Type B pancreatic cell (in vitro differentiated cells): ENCODE measurements at places on chromosomes 7 and 10. TPM values are rescaled to one million over a fixed set of nuclear protein-coding genes. Genes with fewer than 3 reads are reported as not detected.

GRCh38 chr10:114694062-114694461, 36.0 kb upstream of the ABLIM1 start:
- DNase-seq = no peak

DNA sequence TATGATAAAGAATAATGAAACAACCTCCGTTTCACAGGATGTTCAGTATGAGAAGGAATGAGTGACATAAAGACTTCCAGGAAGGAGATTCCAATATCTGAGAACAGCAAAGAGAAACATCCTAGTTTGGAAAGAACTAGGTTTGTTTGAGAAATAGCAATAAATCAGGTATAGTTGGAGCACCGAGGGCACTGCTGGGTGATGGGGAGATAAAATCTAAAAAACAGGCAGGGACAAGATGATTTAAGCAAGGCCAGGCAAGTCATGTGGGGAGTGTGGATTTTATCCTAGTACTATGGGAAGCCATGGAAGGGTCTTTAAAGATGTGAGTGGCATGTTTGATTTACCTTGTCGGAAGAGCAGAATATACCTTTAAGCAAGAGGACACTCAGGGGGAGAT, 169.7 kb downstream of the SPAG6 start:
- DNase-seq = no peak

- DNase-seq = no peak
These were observed 9.9 kb upstream of the NEUROG3 start for GRCh38 chr10:69583106-69583505.

The SPAG6 gene
- 1.9 and 6.6 TPM in 2 replicates for total RNA-seq

- DNase-seq = no peak
These were observed 45.6 kb upstream of the CFAP46 start for GRCh38 chr10:132987671-132988571.

DNA sequence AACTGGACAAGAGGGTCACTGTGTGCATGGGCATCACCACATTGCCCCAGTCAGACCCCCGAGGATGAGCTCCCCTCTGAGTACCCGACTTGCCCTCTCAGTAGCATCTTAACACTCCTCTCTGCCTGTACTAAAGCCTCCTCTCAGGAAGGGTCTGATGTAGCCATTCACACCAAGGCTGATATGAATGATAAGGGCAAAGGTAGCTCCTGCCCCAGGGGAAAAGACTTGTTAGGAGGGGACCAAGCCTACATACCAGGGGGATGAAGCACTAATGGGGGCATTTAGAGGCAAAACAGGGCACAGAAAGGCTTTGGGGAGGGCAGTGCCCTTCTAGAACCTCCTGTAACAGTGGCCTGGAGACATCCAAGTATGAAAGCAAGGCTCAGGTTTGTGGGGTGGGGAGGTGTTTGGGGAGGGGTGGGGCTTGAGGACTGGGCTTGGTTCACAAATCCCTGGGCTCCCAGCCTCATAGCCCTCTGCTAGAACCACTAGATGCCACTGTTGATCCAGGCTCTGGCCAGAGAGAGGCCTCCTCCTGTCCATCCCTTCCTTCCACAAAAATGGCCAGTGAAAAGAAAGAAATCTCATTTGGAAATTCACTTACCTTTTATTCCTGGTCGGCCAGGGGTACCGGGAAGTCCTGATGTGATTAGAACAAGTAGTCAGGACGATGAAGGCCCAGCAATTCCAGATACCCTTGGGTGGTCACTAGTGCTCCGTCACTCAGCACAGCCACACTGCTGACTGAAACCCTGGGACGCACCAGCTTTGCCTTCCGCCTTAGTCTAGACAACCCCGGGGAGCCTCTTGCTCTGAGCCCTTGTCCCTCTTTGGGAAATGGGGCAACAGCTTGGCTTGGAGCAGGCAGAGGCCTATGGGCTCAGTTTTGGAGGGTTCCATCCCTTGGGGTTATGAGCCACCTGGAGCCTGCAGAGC, 40.3 kb downstream of the COL17A1 start:
- DNase-seq = no peak

DNA sequence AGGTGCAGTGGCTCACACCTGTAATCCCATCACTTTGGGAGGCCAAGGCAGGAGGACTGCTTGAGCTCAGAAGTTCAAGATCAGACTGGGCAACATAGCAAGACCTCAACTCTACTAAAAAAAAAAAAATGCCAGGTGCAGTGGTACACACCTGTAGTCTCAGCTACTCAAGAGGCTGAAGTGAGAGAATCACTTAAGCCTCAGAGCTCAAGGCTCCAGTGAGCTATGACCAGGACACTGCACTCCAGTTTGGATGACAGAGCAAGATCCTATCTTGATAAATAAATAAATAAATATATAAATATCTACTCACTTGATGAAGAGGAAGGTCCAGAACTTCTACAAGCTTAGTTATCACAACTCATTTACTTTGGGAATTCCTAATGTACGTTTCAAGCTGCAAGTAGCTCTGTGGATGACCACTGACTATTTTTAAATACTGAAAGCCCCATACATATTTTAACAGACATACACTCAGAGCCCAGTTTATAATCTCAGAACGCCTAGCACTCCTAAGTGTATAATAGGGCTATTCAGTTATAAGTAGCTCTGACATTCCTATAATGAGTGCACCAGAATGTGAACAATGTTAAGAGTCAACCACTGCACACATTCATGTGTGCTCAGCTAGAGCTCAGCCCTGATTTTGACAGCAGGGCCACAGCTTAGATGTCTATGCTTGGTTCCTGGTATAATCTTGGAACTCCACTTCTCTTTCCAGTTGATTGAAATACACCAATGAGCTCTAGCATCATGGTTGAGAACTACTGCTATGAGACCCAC, 119.1 kb downstream of the CUBN start:
- DNase-seq = no peak

DNA sequence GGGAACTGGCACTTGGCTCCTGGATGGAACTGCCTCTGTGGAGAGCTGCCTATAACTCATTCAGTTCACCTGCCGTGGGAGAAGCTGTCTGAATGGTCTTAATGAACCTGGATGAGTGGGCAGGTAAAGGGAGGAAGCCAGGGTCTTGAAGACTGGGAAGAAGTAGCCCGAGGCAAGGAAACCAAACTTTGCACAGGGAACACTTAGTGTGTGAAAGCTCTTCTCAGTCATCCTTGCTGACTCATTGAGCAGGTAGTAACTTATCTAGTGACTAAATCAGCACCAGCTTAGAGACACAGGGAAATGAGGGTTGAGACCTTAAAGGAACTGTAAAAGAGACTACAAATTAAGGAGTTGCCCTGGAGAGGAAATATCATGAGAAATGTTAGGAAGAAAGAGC, 9.9 kb downstream of the LRRC4 start:
- DNase-seq = no peak

GRCh38 chr7:2472739-2473138, 3.5 kb downstream of the GRIFIN start:
- DNase-seq = no peak

- no peak for DNase-seq
These were observed 2.3 kb downstream of the CCDC136 start for GRCh38 chr7:128794020-128794419.

GRCh38 chr7:65295409-65295808, 78.2 kb upstream of the ZNF92 start:
- DNase-seq = no peak

The HOXA7 gene
- 3.2 and 6.2 TPM in 2 replicates for total RNA-seq

The CCDC126 gene
- 11.1 and 15.2 TPM in 2 replicates for total RNA-seq

DNA sequence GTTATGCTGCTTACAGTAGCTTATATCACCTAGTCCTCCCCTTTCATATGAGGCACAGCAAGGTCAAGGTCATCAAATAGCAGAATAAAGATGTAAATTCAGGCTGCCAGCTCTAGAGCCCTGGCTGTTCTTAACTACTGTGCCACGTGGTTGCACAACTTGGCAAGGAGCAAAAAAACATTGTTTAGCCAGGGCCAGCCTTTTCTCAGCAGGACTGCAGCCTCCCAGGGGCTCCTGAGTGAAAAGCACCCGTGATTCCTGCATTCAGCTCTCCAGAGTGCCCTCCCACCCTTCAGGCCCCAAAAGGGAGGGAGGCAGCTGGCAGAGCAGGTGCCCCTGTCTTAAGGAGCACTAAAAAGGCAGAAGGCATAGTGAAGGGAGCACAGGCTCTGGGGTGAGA, 31.8 kb upstream of the TM9SF3 start:
- no peak for DNase-seq

DNA sequence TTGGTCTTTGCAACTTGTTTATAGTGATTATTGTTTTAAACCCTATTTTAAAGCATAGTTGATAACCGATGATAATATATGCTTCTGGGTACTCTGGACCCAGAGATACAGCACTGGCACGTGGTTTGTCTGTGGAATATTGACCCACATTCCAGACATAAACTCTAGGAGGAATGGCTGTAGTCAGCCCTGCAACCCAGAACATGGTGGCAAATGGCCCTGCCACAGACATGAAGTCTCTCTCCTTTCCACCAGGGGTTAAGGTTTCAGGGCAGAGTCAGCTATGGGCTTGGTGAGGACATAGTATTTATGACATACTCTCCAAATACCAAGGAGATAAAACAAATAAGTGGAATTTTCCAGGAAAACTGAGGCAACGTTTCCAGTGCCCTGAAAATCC, 83.6 kb downstream of the NAMPT start:
- DNase-seq = no peak

The CCDC3 gene
- 17.6 and 44.7 TPM in 2 replicates for total RNA-seq

- no peak for DNase-seq
These were observed 65.3 kb upstream of the ARID5B start for GRCh38 chr10:61835946-61836887.

DNA sequence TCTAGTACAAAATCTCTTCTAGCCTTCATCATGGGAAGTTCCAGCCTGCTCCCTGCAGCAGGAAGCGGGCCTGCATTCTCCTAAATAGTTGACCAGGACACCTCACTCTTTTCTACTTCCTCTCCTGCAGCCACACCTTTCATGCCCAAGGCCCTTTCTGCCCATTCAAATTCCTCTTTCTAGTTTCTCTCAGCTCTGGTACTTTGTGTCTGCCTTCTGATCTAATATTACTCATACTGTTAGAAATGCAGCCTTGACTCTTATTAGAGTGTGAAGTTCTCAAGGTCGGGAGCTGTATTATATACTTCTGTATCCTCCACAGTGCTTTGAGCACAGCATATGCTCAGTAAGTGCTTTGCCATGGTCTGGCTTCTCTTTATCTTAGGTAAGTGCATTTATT, 103.1 kb downstream of the PRKCQ start:
- DNase-seq = no peak

DNA sequence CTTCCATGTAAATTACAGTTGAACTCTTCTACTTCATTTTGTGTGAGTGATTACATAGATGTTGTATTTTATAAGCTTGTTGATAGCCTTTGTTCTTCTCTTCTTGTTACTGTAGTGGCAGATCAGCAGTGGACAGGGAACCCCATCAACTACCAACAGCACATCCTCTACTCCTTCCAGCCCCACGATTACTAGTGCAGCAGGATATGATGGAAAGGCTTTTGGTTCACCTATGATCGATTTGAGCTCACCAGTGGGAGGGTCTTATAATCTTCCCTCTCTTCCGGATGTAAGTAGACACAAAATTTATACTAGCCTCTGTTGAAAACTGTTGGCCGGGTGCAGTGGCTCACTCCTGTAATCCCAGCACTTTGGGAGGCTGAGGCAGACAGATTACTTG, 110.7 kb downstream of the TRIM24 start:
- no peak for DNase-seq

The SPDYE1 gene
- not detected in 2 replicates for total RNA-seq

The HTR5A gene
- total RNA-seq = not detected in 2 replicates

GRCh38 chr10:70317943-70318318, 34.1 kb upstream of the NPFFR1 start:
- no peak for DNase-seq

DNA sequence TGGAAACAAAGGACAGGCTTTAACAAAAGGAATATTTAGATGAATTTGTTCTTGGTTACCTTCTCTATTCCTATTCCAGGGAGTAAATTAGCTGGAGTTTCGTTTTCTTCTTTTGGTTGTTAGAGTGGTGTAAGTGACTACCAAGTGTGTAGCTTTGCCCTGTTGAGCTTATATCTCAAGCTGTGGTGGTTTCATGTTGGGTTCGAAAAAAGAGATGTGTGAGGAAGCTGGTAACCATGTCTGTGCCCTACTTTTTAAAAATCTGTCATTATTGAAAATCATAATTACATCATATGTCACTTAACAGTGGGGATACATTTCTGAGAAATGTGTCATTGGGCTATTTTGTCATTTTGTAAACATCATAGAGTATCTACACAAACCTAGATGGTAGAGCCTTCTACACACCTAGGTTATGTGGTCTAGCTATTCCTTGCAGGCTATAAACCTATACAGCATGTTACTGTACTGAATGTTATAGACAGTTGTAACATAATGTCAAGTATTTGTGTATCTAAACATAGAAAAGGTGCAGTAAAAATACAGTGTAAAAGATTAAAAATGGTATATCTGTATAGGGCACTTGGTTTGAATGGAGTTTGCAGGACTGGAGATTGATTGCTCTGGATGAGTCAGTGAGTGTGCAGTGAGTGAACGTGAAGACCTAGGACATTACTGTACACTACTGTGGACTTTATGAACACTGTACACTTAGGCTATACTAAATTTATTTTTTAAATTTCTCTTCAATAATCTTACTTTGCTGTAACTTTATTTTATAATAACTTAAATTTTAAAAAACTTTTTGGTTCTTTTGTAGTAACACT, 90.4 kb downstream of the SEPTIN7 start:
- DNase-seq = no peak

The CLCN1 gene
- total RNA-seq = 0.12 and 0.22 TPM in 2 replicates

The JCAD gene
- total RNA-seq = 11.0 and 31.0 TPM in 2 replicates

- no peak for DNase-seq
These were observed 278.0 kb downstream of the CCSER2 start for GRCh38 chr10:84606428-84606827.

The SPDYE5 gene
- not detected in 2 replicates for total RNA-seq

The OR9A2 gene
- total RNA-seq = not detected in 2 replicates
